Stimulated activated CD4-positive, alpha-beta T cell treated with anti-CD3 and anti-CD28 coated beads, Interleukin-1b, Interleukin-23, amount 100 ng/mL, for 4 hours (primary cell): ENCODE measurements at places on chromosomes 11 and 22.

GRCh38 chr11:30717009-30717408 lies 130.9 kb upstream of the MPPED2 start:
- no peak for DNase-seq

GRCh38 chr22:43878831-43879550 lies 12.8 kb downstream of the PNPLA5 start:
- no peak for DNase-seq

DNA sequence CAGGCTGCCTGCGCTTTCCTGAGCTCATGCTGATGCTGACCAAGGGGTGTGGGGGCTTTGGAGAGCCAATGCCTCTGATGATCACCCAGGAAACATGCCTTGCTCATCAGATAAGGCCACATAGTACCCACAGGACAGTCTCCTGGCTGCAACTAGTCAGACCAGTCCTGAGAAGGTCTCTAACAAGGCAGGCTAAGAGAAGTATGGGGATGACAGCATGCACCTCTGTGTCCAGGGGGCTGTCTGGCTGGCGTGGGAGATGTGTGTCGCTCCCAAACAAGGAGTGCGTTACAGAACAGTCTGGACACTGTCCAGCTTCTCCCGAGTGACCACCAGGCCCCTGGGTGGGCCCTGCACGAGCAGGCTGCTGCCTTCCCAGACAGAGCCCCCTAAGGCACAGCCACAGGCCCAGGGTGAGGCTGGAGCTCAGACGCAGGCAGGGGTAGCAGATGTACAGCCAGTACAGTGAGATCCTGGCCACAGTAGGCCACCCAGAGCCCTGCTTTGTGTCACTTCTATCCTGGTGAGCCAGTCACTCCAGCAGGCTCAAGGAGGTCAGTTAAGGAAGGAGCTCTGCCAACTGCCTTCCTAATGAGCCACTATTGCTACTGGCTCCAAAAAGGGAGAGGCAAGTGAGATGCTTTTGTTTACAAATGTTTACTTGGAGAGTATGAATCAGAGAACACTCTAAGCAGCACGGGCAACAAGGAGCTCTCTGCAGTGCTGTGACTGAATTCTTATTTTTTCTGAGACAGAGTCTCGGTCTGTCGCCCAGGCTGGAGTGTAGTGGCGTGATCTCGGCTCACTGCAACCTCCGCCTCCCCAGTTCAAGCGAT lies 66.0 kb upstream of the CLTCL1 start:
- DNase-seq = no peak

GRCh38 chr11:86699040-86699791 lies 26.8 kb upstream of the ME3 start:
- no peak for DNase-seq

DNA sequence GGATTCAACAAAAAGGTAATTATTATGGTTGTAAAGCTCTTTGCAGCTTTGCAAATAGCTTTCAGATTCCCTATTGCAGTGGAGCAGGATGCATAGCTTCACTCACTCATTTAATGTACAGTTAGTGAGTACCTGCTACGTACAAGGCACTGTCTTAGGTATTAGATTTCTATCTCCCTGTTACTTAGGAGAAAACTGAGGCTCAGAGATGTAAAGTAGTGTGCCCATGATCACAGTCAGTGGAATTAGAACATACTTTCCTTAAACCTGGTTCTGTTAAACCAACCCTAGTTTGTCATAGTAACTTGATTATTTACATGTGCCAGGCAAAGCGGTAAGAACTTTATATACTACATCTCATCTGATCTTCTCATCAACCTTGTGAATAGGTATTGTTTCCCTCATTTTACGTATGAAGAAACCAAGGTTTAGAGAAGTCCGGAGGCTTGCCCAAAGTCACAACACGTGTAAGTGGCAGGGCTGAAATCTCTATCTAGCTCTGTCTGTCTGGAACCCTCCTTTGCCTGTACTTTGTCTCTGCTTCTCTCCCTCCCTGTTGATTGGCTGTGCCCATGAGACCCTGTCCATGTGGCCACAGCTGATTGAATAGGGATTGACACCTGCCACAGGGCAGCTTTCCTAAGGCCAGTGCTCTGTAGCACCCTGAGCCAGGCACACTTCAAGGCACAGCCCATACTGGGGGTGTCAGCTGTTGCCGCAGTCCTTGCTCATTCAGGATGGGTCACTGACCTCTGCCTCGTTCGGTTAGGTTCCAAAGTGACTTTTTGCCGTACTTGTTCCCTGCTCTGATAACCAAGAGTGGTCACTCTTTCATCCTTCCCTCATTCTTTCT lies 63.8 kb upstream of the PRSS23 start:
- DNase-seq = no peak

DNA sequence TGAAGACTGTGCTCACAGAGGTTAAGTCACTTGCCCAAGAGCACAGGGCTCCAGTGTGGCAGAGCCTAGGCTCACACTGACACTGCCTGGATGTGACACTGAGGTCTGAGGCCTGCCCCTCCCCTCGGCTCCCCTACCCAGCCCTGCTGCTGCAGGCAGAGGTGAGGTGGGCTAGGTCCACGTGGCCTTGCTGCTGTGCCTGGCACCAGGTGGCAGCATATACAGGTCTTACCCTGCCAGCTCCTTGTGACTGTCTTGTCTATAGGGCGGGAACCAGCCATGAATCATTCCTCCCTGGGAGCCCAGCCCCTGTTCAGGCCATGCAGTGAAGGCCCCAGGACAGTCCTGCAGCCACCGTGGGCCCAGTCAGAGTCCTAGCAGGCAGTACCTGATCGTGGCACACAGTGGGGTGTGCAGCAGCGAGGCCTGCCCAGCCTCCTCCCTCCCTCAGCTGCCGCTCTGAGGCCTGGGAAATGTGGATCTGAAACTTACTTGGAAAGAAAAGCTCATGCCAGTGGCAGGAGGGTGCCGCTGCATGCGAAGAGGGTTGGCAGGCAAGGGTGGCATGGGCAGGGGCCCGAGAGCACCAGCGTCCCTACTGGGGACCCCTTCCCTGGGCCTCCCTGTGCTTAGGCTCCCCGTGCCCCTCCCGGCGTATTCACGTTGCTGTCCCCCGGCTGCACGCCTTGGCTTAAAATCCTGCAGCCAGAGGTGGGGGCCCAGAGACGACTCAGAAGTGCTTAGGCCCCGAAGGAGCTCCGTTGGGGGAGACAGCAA lies 1.2 kb upstream of the CERK start:
- DNase-seq = peak; percentile 68

DNA sequence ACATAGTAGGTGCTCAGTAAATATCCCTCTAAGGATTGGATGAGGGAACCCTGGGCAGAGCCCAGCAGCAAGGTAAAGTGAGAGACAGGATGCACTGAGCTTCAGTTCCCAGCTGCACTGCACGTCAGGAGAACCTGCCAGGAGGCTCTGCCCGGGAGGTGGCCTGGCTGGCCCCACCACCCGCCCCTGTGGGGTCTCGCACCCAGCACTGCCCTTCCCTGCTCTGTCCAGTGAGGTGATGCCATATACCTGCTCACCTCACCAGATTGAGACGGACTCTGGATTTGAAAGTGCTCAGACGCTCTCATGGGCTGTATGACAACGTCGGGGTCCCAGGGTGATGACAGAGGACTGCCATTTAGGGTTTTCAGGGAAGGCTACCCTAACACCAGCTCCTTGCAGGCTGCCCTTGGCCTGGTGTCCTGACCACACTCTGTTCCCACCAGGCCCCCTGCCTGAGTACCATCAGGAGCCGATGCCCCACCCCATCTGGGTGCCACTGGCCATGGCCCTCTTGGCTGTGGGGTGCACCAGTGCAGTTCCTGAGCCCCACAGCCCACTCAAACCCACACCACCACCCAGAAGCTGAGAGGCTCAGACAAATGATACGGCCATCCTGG lies 61.7 kb upstream of the FGF3 start:
- DNase-seq = no peak

DNA sequence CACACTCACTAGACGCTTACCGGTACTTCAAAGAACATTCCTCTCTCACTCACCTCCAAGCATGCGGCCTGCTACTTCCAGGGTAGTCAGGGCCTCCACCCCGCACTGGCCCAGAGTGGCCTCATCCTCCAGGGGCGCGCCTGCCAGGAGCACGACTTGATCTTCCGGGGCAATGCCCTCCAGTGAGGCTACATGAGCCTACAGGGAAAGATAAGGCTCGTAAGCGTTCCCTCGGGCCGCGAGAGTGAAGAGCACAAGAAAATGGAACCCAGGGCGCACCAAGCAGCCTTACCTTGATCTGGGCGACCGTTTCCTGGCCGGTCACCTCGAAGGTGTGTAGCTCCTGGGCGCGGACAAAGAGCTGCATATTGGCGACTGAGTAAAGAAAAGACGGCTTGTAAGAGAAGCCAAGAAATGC lies 478 bp downstream of the FAU start:
- no peak for DNase-seq

DNA sequence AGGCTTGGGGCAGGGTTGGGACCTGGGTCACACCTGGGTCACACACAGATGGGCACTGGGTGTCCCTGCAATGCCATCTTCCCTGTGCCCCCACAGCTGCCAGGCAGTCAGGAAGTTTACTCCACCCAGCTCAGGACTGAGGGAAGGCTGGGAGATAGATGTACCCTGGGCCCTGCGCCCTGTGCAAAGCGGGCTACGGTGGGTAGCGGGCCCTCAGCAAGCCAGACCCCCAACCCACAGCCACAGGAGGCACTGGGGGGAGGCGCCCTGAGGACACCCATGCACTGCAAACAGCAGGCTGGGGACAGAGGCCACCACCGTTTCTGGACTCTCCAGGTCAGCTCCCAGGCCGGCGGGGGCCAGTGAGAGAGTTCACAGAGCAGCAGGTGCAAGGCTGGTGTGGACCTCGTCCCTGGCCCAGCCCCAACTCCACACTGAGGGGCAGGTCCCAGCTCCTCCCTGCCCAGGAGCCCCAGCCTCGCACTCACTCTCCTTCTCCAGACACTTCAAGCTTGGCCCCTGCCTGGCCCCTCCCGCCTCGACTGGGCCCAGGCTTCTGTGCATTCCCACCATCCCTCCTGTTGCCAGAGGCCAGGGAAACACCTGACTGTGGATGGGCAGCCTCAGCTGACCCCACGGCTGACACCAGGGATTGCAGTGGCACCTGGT lies 4.9 kb downstream of the DUSP8 start:
- no peak for DNase-seq

GRCh38 chr22:26276529-26277160 lies 107.4 kb downstream of the SEZ6L start:
- no peak for DNase-seq

GRCh38 chr11:79265756-79266322 lies 175.0 kb downstream of the TENM4 start:
- DNase-seq = no peak
